Inflammatory macrophage (primary cell): ENCODE measurements at places on chromosomes 6 and 20.
A peak's percentile ranks its signal among the peaks of the same experiment; 100 is the strongest.

- no peak for DNase-seq
Measured at GRCh38 chr6:157849288-157850017, 26.4 kb downstream of the SNX9 start.

GRCh38 chr20:10291568-10292248, 73.1 kb downstream of the SNAP25 start:
- no peak for DNase-seq

- peak; percentile 85 for DNase-seq
Measured at GRCh38 chr6:2749969-2750600, 637 bp downstream of the MYLK4 start.

DNA sequence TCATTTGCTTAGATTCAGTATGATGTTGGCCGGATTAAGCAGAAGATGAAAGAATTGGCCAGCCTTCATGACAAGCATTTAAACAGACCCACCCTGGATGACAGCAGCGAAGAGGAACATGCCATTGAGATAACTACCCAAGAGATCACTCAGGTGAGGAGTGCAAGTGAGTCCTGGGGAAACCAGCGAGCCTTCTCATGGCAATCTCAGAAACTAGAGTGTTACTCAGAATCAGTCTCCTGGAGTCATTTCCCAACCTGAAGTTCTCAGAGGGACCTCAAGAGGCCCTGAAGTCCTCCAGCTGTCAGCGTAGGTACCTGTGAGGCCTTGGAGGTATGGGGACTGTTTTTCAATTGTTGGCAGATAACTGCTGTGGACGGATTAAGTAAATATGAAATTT, 16.9 kb downstream of the STX16 start:
- DNase-seq: no peak
